H9 (cell line): ENCODE measurements at places on chromosomes 6 and 20. TPM values are rescaled to one million over a fixed set of nuclear protein-coding genes. Genes with fewer than 3 reads are reported as not detected.

Gene HIVEP2
- total RNA-seq: 3.6 and 4.2 TPM in 2 replicates

Gene FOXQ1
- total RNA-seq: 0.15 TPM in 1 of 2 replicates, not detected in the other

Gene RNF144B
- 2.3 and 2.4 TPM in 2 replicates for total RNA-seq

DNA sequence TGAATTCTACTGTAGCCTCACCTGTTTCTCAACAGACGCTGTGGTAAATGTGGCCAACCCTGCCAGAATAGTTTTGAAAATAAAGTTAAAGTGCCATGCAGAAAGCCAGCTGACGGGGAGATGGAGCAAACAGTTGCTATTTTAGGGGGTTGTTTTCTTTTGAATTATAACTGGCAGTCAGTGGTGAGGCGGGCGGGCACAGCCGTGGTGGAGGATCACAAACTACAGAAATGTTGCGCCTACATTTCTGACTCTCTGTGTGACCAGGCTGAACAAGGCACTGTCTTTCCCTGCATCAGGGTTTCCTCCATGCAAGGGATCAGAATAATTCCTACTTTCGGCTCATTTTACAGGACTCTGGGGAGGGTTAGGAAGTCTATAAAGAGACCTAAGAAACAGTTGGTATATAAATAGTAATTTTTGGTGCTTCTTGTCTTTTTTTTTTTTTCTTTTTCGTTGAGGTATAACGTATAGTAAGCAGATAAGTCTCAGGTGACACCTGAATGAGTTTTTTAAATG lies 17.2 kb downstream of the CHMP4B start:
- no peak for DNase-seq

DNA sequence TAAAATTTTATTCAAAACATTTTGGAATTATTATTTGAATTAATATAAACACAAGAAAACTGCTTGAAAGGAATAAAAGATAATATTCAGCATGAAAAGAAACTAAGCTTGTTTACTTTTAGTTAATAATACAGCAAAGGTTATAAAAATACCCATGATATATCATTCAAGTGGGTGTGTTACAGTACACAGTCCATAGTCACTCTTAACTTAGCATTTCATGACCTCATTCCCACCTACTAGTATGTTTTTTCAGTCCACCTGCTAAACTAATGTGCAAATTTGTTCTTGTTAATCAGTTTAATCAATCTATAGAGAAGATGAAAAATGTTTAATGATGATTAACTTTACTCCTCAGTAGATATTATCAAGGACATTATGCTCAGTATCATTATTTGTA lies 841.4 kb upstream of the EPHA7 start:
- no peak for DNase-seq

- peak; percentile 41 for DNase-seq
Observed at GRCh38 chr6:47428288-47428687, 49.3 kb upstream of the CD2AP start.

- no peak for DNase-seq
Observed at GRCh38 chr6:69116658-69117057, 481.6 kb downstream of the ADGRB3 start.

DNA sequence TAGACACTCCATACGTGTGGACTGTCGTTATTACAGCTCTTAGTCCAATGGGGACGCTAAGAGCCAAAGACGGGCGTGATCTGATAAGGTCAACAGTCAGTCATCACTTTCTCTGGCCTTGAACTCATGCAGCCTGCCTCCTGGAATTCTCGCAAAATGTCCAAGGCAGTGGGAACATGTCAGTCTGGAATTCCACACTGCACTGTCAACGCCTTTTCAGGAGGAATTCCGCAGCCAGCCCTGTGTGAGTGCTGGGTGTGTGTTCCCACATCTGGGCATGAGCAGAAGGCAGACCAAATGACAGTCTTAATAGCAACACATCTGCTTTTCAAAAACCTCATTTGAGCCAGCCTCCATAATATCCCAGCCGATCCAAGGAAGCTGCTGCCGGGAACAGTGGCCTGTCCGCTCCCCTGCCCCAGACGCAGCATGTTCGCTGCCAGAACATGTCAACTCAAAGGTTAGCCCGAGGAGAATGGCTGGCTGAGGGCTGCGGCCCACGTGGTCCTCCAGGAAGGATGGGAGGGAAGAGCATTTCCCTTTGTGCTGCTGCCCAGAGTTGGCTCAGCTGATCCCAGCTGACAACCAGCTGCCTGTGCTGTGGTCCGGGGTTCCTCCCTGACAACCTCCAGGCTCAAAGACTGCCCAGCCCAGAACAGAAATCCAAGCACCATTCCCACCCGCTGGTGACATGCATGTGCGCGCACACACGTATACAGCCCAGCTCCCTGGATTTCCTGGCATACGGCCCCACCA lies 103.1 kb downstream of the SULF2 start:
- DNase-seq: no peak

- DNase-seq: no peak
Observed at GRCh38 chr20:37869334-37869861, 33.5 kb upstream of the VSTM2L start.

DNA sequence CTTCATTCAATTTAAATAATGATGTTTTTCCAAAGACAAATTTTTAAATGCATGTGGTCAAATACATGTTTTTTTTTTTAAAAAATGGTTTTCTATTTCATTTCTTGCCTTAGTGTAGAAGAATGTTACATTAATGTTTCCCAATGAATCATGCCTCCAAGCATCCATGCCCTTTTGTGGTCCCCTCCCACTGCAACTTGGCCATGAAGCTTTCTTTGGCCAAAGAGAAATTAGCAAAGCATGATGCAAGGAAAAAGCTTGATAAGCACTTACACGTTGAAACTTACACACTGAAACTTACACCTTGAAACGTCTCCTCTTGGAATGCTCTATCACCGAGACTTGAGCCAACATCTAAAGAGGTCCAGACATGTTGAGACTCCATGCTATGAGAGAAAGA lies 93.0 kb upstream of the ELOVL5 start:
- no peak for DNase-seq

- DNase-seq: no peak
Observed at GRCh38 chr6:89244241-89244985, 27.3 kb upstream of the GABRR1 start.

DNA sequence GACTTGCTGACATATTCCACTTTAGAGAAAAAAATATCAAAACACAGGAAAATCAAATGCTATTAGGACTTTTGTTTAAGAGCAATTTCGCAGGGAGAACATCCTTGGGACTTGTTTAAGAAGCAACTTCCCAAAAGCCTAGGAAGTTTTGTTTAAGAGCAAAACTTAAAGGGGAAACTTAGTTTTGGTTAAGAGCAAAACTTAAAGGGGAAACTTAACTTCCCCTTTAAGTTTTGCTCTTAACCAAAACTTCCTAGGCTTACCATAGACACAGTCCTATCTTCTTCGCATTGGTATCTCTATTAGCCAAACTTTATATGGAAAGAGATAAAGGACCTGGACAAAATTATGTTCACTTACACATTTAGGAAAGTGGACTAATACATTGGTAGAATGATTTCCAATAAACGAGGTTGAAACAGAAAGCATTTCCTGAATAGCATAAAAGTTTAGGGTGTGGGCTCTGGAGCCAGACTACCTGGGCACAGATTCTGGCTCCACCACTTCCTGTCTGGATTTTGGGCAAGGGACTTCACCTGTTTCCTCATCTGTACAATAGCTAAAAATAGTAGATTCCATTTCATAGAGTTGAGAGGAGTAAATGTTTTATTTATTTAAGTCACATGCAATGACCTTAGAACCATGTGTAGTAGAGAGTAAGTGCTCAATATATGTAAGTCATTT lies 15.7 kb downstream of the PAQR8 start:
- no peak for DNase-seq
